ENCODE measurements at places on chromosomes 6 and 20.
A peak's percentile ranks its signal among the peaks of the same experiment; 100 is the strongest.

- peak; percentile 67 for DNase-seq
Observed at GRCh38 chr6:21595285-21596144, 2.0 kb downstream of the SOX4 start.

DNA sequence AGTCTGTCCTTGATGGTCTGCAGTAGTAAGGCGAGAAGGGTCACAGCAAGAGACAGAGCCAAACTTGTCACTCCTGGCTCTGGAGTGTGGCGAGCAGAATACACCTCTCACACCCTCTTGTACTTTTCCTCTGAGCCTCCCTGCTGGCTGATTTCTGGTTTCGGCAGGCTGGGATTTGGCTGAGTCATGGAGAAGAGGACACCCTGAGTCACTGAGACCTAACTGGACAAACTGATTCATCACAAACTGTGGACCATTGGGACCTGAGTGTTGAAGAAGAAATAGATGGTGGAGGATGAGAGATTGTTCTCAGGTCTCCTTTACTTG lies 101.7 kb downstream of the F13A1 start:
- DNase-seq = no peak

DNA sequence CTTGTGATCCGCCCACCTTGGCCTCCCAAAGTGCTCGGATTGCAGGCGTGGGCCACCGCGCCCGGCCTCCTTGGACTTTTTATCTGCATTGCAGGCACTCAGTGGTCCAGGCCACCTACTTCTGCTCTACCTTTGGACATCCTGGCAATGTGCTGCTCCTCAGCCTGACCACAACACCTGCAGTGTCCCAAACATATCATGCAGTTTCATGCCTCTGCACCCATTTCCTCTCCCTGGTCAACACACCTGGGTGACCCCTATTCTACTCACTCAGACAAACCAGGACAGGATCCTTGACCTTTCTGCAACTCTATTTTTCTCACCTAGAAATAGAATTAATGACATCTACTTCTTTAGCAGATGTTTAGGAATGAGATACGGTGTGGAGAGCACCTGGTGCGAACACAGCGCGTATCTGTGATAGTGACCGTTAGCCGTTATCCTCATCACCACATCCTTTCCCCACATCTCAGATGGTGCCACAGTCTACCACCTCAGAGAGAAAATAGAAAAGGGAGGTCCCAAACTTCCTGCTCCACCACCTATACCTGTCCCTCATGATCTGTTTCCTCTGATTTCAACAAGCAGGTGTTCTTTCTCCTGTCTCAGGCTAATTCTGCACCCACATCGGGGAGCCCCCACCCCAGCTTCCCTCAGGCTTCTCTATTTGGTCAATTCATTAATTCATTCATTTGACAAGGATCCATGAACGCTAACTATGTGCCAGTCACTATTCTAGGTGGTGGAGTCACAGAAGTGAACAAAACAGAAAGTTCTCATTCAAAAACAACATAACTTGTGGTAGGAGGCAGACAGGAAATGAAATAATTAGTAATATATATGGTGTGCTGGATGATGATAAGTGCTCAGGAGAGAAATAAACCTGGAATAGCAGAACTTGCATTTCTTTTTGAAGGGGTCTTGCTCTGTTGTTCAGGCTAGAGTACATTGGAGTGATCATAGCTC lies 4.3 kb upstream of the BTN3A2 start:
- peak; percentile 67 for DNase-seq

- DNase-seq = no peak
Observed at GRCh38 chr20:48681873-48682426, 145.8 kb downstream of the PREX1 start.

DNA sequence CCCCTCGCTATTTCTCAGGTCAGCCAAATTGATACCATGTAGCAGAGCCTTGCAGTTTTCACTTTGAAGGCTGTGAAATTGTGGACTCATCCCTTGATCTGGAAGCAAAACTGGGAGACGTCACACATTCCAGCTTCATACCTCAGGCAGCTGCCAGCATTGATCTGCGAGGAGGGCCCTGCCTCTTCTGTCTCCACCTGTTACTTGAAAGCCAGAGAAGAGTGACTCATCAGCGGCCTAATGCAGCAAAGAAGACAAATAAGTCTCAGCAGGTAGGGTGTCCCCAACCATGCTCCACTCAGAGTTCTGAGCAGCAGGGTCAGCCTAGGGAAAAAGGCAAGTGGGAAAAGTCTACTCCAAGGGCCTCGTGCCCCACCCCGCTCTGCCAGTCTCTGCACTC lies 69.4 kb upstream of the BMP2 start:
- DNase-seq = no peak

GRCh38 chr20:46991168-46991567 lies 96.5 kb downstream of the EYA2 start:
- DNase-seq = peak; percentile 17

- no peak for DNase-seq
Observed at GRCh38 chr20:5096463-5096862, 23.3 kb downstream of the PCNA start.

DNA sequence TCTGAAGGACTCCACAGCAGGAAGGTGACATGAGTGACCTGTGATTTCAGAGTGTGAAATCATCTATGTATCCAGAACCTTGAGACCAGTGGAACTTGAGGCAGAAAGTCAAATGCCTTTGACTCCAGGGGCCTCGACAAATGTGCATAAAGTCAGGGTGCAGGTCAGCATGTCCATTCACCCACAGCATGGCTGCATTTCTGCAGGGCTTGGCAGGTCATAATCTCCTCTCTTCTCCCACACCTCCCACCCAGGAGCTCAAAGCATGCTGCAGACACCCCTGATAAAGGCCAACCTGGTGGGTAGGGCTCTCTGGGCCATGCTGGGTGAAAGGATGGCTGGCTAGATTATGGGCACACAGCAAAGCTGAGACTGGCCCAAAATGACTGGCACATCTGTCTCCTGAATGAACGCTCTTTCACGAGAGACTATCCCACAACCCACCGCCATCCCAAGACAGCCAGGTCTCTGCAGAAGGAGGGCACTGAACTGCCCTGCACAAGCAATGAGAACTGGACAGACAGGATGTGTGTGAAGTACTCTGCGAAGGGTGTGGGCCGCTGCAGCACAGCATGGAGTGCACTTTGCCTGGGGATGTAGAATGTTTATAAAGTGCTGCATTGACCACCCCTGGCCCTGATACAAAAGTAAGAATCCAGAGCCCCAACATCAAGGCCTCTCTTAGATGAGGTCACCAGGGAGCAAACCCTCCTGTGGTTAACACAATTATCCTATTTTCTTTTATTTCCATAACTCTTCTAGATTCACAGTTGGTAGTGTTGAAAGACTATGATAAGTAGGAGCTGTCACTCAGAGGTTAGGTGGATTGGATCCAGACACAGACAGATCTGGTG lies 78.2 kb upstream of the NXT1 start:
- DNase-seq = no peak

GRCh38 chr20:35871259-35871771 lies 83.0 kb downstream of the SCAND1 start:
- no peak for DNase-seq

GRCh38 chr20:37526238-37526838 lies 1.3 kb downstream of the BLCAP start:
- peak; percentile 35 for DNase-seq

DNA sequence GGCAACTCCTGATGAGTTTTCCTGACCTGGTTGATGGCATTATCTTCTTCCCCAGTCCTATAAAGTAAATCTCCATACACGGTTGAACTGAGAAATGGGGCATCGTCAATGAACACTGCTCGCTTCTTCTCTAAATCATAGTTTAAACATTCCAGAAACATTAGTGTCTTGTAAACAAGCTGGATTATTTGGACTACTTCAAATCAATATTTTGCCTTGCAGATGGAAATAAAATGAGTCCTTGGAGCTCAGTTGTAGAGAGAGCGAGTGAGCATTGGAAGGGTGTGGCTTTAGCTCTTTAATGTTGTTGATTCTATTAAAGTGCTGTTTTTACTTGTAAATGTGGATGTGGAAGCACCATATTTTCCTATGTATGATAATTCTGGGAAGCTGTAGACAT lies 18.4 kb downstream of the C6orf89 start:
- DNase-seq = no peak

- DNase-seq = no peak
Observed at GRCh38 chr6:109182578-109182977, 87.3 kb downstream of the CEP57L1 start.

- DNase-seq = no peak
Observed at GRCh38 chr6:169473663-169474062, 220.0 kb upstream of the THBS2 start.

DNA sequence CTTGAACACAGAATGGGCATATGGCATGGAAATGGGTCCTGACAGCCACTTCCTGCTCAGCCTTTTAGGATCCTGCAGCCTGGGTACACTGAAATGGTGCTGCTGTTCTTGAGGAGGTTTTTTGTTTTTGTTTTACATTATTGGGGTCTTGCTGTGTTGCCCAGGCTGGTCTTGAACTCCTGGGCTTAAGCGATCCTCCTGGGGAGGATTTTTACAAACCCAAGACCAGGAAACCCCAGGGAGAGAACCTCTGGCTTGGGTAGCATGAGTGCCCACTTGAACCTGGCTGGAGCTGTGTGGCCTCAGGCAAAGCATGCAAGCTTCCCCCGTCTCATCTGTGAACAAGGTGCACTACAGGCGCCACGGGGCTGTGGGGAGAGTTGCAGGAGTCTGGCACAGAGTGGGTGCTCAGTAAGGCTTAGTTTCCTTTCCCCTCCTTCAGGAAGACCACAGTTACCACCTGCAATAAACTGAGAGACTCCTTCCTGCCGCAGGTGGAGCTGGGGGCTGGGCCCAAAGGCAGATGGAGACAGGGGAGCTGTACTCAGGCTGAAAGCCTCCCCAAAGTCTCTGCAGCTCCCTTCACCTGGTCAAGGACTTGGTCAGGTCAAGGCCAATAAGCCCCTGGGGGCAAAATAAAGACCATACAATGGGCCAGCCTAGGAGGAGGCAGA lies 1.8 kb downstream of the SLA2 start:
- peak; percentile 88 for DNase-seq

DNA sequence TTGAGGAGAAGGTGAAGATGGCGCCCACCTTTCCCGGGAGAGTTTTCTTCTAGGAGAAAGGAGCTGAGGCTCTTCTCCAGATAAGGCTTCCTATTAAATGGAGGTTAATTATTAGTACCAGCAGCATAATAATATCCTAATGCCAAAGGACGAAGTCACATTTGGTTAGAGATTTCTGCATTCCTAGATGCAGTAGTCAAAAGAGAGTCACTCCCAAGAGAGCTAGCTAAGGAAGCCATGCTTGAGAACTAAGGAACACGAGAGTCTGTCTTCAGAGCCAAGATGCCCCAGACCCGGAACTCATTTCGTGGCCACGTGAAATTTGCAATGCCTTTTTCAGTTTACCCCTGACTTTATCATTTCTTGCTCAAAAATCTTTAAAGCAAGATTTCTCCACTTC lies 132.7 kb downstream of the TSHZ2 start:
- no peak for DNase-seq

DNA sequence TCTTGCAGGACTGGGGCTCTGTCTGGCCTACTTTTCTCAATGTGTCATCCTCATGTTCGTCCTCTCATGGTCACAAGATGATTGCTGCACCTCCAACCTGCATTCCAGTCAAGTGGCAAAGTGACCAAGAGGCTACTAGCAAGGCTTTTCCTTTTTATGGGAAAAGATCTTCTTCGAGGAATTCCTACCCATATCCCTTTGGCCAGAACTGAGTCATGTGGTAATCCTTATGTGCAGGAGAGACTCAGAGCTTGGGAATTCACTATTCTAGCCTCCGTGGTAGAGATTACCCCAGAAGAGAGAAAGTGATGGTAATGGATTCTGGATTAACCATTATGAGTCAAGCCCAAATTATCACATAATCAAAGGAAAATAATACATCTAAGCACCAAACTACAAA lies 162.7 kb downstream of the KCNQ5 start:
- DNase-seq = no peak

DNA sequence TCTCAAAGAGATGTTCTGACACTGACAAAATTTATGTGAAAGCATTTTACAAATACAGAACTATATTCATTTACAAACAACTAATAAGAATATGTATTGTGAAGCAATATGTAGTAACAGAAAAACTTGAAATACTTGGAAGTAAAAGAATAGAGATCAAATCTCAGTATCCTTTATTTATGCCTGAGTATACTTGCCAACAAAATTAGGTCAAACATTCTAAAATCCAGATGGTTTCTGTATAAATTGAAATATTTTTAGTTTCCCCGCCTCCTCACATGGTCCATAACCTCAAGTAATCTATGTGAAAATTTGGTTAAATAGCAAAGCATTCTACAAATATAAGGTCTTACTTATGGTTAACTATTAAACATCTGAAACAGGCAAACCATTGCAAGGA lies 545.4 kb downstream of the EYS start:
- no peak for DNase-seq

DNA sequence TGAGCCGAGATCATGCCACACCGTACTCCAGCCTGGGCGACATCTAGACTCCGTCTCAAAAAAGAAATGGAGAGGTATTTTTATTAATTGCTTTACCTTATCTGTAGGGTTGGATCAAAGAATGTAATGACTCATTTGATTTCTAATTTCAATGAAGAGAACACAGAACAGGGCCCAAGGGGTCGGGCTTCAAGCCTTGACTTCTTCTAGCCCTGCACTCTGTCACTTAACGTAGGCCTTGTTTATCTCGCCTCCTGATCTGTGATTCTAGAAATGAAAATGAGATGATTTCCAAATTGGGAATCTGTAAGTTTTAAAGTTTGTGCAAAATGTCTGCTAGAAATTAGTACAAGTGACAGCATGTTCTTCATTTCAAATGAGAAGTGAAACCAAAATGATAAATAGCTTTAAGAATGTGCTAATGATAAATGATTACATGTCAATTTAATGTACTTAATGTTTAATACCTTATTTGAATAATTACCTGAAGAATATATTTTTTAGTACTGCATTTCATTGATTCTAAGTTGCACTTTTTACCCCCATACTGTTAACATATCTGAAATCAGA lies 180.5 kb downstream of the SLC16A10 start:
- no peak for DNase-seq

DNA sequence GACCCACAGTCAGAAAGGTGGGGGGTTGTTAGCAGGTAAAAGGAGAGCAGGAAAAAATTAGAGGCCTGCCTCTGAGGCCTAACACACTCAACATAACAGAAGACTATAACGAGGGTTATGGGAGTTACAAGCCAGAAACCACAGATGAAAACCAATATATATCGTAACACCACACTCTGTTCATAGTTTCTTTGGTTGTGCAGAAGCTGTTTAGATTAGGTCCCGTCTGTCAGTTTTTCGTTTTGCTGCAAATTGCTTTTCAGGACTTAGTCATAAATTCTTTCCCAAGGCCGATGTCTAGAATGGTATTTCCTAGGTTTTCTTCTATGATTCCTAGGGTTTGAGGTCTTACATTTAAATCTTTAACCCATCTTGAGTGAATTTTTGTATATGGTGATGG lies 3.7 kb upstream of the MAP3K5 start:
- no peak for DNase-seq

DNA sequence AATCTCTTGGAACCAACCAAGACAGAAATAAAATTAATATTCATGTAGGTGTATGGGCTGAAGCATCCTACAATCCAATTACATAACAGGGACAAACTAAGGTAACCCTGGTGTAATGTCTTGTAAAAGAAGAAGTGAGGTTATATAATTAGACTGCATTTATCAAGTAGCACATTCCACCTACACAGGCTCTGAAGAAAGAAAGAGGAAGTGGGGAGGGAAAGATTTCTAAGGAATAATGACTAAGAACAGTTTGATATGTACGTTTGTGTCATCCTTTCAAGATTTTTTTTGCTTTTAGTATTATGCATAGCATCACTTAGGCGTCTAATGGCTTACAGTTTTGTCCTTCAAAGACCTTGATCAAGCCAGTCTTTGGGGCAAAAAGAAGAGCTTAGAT lies 139.7 kb downstream of the PLCB1 start:
- no peak for DNase-seq

Data from activated CD8-positive, alpha-beta memory T cell treated with anti-CD3 and anti-CD28 coated beads for 24 hours (primary cell).